ENCODE measurements at places on chromosomes 4 and X.

DNA sequence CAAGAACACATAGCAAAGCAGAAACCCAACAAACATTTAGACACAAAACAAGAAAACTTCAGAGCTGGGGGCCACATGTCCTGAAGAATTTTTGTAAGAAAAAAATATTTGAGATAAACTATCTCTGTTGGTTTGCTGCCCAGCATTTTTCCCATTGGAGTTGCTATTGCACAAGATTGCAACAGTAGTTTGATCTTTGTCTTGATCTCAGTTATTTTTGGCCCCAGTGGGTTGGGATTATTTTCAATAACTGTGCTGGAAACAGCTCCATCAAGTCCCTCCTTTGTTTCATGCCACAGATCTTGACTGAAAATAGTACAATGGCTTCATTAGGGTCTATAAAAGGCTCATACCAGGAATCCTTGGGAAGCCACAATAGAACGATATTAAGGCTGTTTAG lies 103.8 kb upstream of the RAI2 start:
- no peak for DNase-seq

- no peak for DNase-seq
Measured at GRCh38 chr4:17027495-17027894, 129.1 kb upstream of the LDB2 start.

DNA sequence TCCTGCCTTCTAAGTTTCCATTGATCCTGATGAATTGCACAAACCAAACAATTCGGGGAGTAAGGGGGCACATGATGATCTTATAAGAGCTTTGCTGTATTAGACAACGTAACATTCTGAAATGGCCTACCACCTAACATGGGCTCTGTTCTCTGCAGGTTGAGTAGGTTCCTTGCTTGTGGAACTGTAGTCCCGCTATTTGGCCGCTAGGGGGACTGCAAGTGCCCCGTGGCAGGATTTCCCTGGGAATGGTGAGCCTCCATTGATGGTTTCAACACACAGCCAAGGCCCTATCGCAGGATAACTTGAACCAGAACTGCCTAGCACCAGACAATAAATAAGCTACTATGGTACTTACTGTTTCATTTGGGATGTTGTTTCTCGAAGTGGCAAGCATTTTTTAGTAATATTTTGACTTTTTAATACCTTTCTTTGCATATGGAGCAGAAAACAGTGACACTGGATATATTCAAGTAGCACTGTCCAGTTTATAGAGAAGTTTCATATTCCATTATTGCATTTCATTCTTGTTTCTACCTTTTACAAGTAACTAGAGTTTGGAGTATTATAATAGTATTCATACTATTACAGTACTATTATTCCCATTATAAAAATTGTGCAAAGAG lies 11.9 kb downstream of the AR start:
- DNase-seq: peak; percentile 8

DNA sequence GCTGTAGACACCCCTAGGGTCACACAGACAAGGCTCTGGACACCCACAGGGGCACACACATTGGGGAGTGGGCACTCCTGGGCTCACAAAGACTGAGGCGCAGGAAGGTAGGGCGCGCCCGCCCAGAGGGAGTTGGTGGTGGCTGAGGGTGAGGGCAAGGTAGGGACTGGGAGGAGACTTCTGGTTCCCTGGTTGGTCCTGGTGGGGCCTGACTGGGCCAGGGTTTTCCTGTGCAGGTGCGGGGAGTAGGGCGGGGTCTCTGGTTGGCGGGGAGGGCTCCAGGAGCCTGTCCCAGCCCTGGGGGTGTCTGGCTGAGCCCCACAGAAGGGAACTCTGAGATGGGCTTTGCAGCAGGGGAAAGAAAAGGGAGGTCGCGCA lies 6.7 kb upstream of the WAS start:
- DNase-seq: no peak

DNA sequence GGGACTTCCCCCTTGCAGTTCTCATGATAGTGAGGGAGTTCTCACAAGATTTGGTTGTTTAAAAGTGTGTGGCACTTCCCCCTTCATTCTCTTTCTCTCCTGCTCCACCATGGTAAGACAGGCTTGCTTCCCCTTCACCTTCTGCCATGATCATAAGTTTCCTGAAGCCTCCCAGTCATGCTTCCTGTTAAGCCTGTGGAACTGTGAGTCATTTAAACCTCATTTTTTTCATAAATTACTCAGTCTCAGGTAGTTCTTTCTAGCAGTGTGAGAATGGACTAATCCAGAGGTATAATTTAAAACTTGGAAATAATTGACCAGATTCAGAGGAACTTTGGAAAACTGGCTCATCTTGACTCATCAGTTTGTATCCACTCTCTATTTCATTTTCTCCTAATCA lies 129.0 kb downstream of the TMEM47 start:
- no peak for DNase-seq

GRCh38 chrX:103386332-103386731 lies 10.0 kb downstream of the BEX3 start:
- no peak for DNase-seq

GRCh38 chr4:133623847-133624246 lies 474.8 kb downstream of the PCDH10 start:
- no peak for DNase-seq

- no peak for DNase-seq
Measured at GRCh38 chr4:73675623-73676022, 55.4 kb upstream of the RASSF6 start.

GRCh38 chrX:7996851-7997250 lies 69.6 kb upstream of the PNPLA4 start:
- DNase-seq: no peak

DNA sequence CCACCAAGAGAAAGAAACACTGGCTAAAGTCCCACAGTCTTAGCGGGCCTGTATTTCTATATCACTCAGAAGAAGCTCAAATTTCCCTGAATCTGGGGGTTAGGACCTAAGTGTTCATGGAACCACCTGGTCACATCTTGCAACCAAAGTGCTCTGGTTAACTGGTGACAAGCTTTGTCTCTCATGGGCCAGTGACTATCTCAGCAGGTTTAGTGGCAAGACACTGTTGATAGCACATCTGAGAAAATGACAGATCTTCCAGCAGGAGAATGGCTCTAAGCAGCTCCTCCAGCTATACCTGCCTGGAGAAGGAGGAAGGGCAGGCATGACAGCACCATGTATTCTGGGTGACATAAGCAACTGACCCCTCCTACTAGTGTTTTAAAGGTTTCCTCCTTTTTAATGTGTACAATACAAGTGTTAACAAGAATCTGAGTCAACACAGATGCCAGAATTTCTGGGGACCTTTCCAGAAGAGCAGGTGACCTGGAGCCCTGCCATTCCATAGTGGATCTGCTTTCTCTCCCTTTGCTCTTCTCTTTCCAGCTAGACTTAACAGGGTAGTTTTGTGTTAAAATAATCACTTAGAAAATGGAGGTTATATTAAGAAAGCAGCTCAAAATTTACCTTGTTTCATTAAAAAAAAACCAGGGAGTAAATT lies 17.3 kb upstream of the QRFPR start:
- DNase-seq: no peak

GRCh38 chr4:121076416-121076815 lies 4.1 kb upstream of the NDNF start:
- DNase-seq: no peak

DNA sequence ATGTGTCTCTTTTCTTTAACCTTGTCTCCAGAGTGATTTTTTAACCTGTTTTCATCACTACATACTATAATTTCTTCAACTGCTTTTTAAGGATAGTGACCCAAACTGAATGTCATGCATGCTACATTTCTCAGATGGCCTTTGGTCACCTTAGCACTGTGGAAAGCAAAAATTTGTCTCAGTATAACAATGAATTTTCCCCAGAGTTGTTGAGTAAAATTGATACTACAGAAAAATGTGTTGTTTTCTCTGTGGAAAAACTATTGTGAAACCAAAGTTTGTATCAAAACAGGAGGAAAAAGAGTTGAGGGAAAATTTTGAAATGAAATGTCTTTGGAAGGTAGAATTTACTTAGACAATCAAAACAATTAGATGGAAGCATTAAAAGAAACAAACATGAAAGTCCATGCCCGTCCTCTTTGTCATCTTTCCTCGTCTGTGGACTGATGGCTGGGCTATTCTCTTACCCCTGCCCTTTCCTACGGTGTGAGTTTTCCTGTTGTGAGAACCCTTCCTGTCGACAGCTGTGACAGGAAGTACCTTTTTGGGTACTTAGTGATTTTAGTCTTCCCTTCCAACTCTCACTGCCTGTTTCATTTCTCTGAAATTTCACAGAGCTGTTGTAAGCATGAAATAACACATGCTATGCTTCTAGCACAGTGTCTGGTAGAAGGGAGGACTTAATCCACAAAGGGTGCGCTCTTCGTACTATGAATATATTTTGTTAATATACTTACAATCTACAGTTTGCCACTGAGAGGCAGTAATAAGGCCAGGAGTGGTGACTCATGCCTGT lies 50.8 kb downstream of the LRP2BP start:
- no peak for DNase-seq

- no peak for DNase-seq
Measured at GRCh38 chr4:128232719-128233118, 54.9 kb downstream of the PGRMC2 start.

- no peak for DNase-seq
Measured at GRCh38 chr4:20687864-20688263, 12.4 kb upstream of the PACRGL start.

DNA sequence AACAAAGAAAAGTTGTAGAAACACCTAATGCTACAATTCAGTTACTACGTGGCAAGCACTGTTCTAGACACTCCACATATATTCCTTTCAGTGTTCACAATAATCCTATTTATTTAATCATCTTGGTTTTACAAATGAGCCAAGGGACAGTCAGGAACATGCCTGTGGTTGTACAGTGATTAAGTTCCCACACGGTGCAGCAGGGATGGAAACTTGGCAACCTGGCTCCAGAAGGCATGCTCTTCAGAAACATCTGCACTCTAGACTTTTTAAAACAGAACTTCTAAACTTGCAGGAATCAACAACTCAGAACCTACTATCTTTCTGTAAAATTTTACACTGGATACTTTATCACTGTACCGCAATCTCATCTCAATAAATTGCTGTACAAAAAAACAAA lies 32.1 kb downstream of the TAPT1 start:
- DNase-seq: no peak

DNA sequence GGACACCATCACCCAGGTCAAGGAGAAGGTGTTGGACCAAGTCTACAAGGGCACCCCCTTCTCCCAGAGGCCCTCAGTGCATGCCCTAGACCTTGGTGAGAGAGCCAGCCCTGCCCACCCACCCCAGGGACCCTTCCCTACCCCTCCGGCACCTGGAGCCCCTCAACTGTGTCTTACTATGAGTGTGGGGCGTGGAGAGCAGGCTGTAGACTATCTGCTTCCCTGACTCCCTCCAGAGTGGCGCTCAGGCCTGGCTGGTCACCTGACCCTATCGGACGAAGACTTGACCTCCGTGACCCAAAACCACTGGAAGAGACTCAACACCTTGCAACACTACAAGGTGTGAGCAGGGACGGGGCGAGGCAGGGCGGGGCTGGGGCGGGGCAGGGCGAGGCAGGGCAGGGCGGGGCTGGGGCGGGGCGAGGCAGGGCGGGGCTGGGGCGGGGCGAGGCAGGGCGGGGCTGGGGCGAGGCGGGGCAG lies 4.7 kb upstream of the SRPK3 start:
- DNase-seq: no peak

- DNase-seq: no peak
Measured at GRCh38 chrX:130887376-130887775, 15.6 kb downstream of the ENOX2 start.

- DNase-seq: peak; percentile 4
Measured at GRCh38 chr4:103054030-103054429, 22.5 kb downstream of the SLC9B2 start.

DNA sequence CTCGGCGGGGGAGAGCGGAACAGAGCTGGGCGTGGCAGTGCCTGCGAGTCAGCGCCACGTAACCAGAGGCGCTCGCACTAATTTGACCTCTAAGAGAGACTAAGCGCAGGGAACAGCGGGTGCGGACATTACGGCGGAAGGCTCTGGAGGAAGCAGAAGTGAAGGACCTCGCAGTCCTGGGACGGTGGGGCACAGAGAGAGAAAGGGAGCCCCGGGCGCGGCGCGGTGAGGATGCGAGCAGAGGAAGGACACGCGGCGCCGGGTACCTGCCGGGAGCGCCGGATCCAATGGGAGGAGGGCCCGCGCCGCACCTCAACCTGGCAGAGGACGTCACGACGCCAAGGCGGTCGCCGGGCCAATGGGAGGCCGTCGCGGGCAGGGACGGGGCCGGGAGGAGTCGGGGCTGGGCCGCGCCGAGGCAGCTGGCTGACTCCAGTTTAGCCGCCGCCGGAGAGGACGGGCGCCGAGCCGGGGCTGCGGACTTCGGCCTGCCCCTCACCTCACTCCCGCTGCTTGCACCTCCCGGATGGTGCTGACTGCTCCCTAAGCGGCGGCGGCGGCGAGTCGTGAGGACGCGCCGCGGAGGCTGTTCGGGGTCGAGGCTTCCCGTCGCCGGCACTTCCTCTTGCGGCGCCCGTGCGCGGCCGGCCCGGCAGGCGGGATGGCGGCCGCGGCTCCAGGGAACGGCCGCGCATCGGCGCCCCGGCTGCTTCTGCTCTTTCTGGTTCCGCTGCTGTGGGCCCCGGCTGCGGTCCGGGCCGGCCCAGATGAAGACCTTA lies at the start of gene TMEM165:
TSS of gene TMEM165 (plus strand) at position 429 of the 779 bp plus-strand sequence. CDS start at position 662, 233 bp downstream.
- DNase-seq: peak; percentile 77

DNA sequence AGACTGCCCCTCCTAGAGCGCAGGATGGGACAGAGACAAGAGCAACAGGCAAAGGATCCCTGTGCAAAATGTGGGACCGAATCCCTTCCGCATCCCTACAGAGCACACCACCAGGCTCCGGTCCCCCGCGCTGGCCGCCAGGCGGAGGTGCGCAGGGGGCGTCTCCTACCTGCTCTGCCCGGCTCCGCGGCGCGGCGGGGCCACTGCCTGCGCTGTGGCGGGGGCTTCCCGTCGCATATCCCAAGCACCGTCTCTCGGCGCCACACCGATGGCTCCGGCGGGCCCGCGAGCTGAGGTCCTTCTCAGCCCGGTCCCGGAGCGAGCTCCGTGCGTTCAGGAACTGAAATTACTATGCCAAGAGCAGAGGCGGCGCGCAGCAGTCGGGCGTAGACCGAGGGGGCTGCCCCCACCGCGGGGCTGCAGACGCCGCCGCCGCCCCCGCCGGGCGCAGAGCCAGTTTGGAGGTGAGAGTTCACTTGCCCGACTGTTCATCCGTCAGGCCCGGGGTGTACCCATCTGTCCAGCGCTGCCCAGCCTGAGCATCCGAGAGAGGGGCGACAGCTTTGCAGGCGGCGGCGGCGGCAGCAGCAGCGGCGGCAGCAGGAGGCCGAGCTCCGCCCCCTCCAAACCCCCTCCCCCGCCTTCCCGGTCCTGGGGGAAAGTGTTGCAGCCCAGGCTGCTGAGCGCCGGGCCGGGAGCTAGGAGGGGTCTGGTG lies at the start of gene GPRIN3:
TSS of gene GPRIN3 (minus strand) at position 355 of the 715 bp plus-strand sequence. CDS start 57,690 bp downstream, outside the sequence.
- DNase-seq: no peak

- no peak for DNase-seq
Measured at GRCh38 chrX:134365904-134366303, 94.1 kb upstream of the HPRT1 start.

- peak; percentile 41 for DNase-seq
Measured at GRCh38 chr4:8439914-8440491, 520 bp downstream of the ACOX3 start.

DNA sequence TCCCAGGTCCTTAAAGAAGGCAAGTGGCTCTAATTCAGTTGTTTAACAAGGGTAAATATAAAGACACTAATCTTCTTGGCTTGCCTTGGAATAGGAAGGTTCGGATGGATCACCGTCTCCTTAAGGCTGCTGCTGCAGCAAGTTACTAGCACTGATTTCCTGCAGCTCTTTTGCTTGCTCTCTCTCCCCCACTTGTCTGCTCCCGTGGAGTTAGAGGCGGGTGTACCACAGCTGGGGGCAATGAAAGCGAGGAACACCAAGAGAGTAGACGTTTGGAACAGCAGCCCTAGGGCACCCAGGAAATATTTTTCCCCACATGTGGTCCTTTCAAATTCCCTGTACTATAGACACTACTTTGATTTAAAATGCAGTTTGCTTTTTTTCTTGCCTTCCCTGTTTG lies 202.2 kb downstream of the SH2D1A start:
- no peak for DNase-seq

Data from HepG2 (cell line).